ENCODE measurements at places on chromosomes 6 and 20.

DNA sequence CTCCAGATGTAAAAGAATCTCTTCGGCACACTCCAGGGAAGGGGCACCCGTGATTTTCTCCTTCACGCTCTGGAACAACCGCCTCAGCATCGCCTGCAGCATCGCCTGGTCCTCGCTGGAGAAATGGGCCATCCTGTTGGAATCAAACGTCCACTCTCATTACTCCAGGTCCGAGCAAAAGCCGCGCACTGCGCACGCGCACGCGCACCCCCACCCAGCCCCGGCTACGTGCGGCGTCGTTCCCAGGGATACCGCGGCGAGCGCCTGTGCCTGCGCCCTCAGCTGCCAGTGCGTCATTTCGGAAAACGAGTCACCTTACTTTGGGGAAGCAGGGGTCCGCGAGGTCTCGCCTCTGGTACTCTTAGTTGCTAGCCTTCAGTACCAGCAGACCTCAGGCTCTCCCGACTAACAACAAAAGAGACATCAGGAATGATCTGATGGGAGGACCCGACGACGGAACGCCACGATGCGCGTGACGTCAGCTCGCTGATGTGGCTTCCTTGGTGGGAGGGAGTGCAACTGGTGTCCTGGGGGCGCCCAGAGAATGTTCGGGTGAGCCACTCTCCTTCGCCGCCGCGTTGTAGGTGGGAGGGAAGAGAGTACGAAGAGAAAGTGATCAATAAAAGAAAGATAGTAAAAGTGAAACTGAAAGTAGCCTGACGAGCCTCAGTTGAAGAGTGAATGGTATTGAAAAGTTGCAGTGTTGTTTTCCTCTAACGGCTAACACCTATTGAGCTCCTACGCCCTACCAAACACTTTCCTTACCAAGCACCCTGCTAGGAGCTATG lies at the start of gene TBC1D32:
Gene TBC1D32 (minus strand): TSS at position 182 of the 788 bp plus-strand sequence. CDS start 50 bp downstream, at position 132.
- peak; percentile 74 for DNase-seq

DNA sequence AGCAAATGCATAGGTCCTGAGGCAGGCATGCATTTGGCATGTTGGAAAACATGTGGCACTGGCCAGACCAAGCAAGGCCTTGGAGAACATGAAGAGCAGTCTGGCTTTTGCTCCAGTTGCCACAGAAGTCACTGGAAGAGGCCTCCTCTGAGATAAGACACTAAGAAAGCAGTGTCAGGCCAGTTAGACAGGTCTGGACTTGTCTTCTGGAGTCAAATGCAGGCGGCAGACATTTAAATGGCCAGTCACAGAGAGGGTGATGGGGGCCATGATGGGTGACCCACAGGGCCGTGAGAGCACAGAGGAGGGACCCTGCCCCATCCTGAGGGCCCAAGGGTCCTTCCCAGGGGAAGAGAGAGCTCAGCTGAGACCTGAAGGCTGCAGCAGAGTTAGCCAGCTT lies 26.7 kb upstream of the ADA start:
- DNase-seq = no peak

DNA sequence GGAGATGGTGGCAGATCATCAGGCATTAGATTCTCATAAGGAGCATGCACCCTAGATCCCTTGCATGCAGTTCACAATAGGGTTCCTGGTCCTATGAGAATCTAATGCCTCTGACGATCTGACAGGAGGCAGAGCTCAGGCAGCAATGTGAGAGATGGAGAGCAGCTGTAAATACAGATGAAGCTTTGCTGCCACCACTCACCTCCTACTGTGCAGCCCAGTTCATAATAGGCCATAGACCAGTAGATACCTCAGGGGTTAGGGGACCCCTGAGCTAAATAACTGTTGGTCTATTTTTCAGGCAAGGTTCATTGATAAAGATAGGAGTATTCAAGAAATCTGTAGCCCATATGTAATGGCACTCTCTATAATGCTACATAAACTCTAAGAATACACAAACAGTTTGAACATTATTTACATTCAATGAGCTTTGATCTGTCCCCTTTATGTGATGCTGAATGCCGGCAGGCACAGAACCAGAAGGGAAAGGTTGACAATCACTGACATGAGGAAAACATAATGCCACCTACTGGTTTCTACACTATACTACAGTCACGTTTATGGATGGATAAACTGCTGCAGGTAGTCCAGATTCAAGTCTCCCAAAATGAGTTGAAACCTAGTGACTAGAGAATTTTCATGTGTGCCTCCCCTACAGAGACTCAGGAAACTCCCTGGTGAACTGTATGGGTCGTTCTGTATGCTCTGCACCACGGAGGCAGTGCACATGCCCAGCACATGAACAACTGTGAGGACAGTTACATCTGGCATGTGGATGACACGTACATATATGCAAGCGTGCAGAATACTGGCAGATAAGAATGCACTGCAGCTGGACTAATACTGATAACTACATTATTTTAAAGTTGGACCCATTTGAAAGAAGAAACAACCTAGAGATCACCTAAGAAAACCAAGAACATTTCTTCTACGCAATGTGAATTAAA lies 72.0 kb downstream of the DST start:
- no peak for DNase-seq

DNA sequence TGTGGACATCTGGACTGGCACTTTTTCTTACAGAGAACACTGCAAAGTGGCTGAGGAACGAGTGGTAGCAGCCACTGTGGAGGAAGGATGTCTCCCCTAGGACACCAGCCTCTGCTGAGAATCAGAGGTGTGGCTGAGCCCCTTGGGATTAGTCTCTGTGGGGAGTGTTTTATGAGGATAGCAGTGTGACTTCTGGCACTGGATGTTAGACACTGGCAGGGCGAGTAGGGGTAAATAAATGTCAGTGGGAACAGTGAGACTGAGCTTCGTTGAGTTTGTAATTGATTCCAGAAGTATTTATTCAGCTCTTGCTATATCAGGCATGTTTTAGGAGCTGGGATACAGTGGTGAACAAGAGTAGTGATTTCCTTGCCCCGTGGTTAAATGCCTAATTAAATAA lies 124.0 kb downstream of the JARID2 start:
- no peak for DNase-seq

Measured in mesothelial cell of epicardium (in vitro differentiated cells).